ENCODE measurements at places on chromosomes 13 and 19.

- no peak for DNase-seq
Measured at GRCh38 chr13:39930544-39931444, 275.3 kb downstream of the COG6 start.

GRCh38 chr13:74966814-74967424 lies 515.0 kb downstream of the TBC1D4 start:
- DNase-seq: no peak

DNA sequence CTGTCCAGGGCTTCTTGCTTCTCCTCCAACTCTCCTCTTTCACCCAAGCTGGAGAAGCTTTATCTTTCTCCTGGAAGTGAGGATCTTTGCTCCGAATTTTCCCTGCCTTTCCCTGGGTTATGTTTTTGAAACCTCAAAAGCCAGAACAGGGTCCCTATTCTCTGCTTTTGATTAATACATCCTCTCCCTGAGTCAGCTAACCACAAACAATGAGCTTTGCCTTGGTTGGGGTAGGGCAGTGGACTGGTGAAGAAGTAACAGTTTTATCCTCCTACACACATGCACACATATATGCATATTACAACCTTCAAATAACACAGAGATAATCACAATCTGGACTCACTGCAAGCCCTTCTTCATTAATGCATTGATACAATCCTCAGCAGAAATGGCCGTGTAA lies 44.6 kb downstream of the DLEU7 start:
- no peak for DNase-seq

- DNase-seq: no peak
Measured at GRCh38 chr13:102237230-102237629, 164.6 kb downstream of the FGF14 start.

DNA sequence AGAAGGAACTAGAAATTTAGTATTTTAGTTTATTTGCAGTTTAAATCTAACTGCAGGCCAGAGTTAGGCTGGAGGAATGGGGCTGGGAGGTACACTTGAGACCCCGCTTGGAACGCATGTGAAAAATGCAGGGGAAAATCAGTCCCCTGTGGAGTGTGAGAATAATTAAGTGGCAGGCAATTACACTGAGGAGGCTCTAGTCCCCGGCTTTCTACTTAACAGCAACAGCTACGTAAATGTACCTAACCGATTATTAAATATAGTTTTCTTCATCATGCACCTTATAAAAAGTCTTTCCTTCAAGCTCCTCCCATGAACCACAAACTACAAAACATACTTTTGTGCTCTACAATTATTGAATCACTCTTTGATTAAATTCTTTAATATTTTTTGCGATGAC lies 804 bp downstream of the ZNF708 start:
- DNase-seq: peak; percentile 31

DNA sequence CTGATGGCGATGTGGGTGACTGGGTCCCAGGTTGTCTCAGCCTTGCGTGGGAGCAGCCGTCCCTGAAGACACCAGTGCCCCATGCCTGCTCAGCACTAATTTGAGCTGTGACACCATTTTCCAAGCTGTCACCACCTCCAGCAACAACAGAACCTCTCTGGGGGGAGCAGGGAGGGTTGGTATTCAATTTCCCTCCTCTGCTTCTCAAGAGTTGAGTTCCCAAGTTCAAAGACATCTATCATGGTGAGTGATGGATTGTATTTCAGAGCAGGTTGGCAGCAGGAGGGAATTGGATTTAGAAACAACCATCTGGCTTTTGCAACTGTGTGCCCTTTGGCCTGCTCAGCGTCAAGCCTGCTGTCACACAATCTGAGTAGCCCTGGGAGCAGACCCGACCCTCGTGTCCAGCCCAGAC lies 46.9 kb upstream of the UQCRFS1 start:
- no peak for DNase-seq

DNA sequence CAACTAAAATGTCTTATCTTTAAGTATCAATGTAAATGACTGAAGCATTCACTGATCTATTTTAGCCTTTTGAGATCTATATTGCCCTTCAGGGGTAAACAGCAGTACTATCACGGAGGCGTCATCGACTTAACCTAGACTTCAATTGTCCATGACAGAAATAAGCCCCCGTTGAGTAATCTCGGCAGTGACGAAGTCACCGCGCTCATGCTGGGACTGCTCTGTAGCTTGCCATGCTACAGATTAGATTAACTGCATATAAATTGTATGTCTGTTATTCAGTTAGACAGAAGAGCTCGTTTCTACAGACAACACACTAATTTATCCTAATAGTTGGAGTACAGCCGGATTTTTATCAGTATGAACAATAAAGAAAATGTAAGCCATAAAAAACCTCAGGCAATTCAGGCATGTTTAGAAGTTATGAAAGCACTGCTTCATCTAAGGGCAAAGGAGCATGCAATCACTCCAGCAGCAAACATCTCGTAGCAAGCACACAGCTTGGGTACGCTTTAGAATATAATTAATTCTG lies 56.6 kb downstream of the TUBGCP3 start:
- DNase-seq: no peak

GRCh38 chr13:51093574-51093973 lies 17.5 kb downstream of the C13orf42 start:
- no peak for DNase-seq

GRCh38 chr19:39558624-39559117 lies 18.7 kb upstream of the EID2 start:
- no peak for DNase-seq

GRCh38 chr13:109454167-109454917 lies 332.0 kb downstream of the IRS2 start:
- DNase-seq: peak; percentile 45

- DNase-seq: peak; percentile 73
Measured at GRCh38 chr19:771332-771785, 20.4 kb downstream of the MISP start.

- no peak for DNase-seq
Measured at GRCh38 chr19:43532571-43532961, 422 bp upstream of the ZNF575 start.

GRCh38 chr13:31742097-31742734 lies 2.9 kb downstream of the RXFP2 start:
- DNase-seq: peak; percentile 91

GRCh38 chr13:98675837-98676236 lies 76.6 kb downstream of the SLC15A1 start:
- DNase-seq: no peak

- DNase-seq: no peak
Measured at GRCh38 chr13:97411984-97412383, 22.0 kb upstream of the RAP2A start.

DNA sequence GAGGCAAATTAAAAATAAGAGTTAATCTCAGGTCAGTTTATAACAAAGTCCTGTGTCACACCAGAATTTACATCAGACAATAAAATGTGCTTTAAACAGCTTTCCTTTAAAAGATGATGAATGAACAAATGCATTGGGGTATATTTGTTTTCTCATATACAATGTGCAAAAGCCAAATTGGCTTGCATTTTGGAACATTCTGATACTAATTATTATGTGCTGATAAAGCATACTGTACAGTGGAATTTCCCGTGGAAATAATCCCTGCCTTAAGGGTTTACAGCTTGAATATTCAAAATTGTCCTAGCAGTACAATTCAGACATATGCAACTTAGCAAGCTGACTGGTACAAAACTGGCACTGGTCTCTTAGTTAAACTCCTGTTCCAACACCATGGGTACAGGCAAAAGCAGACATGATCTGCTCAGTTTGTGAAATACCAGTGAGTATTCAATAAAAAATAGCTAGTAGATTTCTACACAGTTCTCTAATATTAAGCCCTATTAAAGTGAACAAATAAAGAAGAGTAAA lies 373.4 kb downstream of the SLITRK1 start:
- DNase-seq: peak; percentile 33

DNA sequence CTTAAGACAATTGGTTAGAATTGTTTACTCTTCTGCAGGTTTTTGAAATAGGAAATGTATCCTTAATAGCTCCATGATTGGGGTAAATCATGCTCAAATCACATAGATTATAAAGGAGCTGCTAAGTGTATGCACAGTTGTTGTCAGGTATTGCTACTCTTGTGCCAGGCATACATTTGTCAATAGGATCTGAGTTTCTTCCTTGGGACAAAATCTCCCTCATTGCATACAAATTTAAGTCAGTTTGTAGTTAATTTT lies 109.3 kb upstream of the MLNR start:
- no peak for DNase-seq
